ENCODE measurements at places on chromosomes 4 and X.

DNA sequence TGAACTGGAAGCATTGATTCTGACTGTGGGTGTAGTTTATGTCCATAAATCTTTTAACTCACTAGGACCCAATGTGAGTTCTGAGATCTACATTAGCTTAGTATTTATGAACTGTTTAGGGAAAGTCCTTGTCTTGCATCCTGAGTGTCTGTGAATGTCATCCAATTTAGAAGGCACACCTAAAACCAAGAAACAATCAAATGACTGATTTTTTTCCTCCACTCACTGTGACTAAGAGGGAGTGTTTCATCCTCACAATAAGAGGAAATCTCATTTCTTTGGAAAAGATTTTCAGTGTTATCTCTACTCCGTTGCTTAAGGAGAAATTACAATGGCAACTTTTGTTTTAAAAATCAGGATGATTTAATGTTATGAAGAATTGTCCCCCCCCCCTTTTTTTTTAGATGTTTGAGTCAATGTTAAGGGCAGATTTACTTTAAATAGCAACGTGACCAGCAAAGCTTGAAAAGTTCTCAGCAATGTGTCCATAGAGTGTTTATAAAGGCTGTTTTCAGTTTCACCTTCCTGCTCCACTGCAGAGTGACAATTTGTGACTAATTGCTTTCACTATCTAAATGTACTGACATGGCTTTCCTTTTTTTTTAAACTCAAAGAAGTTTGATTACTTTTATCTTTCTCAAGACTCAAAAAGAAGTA is 173.0 kb downstream of the SPCS3 start:
- DNase-seq = no peak

- DNase-seq = no peak
Measured at GRCh38 chrX:10325611-10326010, 168.8 kb downstream of the CLCN4 start.

DNA sequence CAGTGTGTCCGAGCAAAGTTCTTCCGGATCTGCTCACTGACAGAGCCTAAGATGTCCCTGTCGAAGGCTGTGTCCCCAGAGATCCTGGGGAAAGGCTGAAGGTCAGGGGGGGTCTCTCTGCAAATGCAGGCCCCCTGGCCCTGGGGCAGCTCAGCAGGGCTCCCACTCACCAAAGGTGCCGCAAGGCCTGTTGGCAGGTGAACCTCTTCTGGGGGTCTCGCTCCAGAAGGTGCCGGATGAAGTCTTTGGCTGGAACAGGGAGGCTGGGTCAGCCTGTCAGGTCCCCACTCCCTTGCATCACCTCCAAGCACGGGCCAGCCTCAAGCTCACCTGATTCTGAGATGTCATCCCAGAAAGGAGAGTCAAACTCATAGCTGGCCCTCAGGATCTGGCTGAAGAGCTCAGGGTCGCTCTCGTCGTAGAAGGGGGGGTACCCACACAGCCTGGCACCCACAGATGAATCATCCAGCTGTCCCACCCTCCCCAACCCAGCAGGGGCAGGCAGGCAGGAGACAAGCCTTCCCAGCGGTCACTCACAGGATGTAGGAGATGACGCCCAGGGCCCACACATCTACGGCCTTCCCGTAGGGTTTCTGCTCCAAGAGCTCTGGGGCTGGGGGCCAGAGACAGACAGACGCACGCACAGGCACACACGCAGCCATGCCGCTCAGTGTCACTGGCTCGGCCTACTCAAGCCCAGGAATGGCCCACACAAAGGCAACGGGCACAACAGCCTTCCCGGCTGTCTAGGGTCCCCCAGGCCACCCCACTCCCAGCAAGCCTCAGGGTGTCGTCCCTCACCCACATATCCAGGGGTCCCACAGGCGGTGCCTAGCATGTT is 2.6 kb downstream of the PNCK start:
- no peak for DNase-seq

GRCh38 chr4:20418861-20419451 is 167.3 kb downstream of the SLIT2 start:
- DNase-seq = peak; percentile 87

- no peak for DNase-seq
Measured at GRCh38 chr4:13888112-13888511, 260.6 kb upstream of the BOD1L1 start.

DNA sequence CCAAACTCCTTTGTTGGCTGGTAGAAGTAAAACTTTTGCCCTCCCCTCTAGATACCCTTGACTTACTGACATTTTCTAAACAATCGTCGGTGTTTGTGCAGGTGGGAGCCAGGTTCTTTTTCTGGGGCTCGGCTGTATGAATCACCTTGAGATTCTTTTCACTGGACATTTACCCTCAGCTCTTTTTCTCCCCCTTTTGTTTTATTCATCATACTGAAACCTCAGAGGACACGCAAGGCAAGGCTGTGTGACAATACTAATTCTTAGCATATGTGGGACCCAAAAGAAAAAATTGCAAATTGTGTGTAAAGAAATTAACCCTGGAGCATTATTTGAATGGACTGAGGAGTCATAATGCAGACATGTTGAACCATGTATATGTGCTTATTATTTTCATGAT is 194.0 kb downstream of the PCDH19 start:
- no peak for DNase-seq

- DNase-seq = no peak
Measured at GRCh38 chr4:168651374-168651773, 154.5 kb downstream of the PALLD start.

- DNase-seq = peak; percentile 95
Measured at GRCh38 chr4:99723612-99724011, 66.0 kb upstream of the C4orf54 start.

- peak; percentile 12 for DNase-seq
Measured at GRCh38 chrX:119145241-119145653, 17.6 kb upstream of the KIAA1210 start.

GRCh38 chr4:48891028-48891619 is 15.4 kb downstream of the OCIAD2 start:
- no peak for DNase-seq

- no peak for DNase-seq
Measured at GRCh38 chr4:187612301-187612700, 383.3 kb upstream of the ZFP42 start.

GRCh38 chr4:96755569-96756484 is 915.9 kb downstream of the PDHA2 start:
- DNase-seq = no peak

- DNase-seq = peak; percentile 6
Measured at GRCh38 chrX:39477762-39478120, 620.0 kb downstream of the BCOR start.

DNA sequence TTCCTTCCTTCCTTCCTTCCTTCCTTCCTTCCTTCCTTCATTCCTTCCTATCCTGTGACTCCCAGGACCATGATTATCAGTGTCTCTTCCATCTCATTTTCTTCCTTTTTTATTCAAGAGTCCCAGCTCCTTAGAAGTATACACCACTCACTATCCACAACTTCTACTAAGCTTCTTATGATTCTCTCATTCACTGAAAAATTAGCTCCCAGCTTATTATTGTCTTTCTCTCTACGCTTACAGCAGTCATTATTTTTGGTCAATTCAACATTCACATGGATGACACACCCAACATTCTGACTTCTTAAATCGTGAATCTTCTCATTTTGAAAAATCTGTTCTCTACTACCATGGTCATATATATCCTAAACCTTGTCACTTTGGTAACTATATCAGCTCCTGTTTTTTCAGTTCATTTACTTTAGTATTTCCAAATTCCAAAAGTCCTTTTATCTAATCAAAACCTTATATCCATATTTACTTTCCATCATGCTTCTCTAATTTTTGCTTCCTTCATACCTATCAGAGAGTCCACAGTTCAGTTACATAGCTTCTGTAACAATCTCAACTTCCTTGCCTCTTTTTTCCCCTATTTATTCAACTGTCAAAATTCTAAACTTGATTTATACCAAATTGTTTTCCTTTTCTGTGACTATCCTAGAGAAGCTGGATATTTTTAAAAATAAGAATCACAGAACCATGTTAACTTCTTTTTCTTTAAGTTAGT is 677.5 kb downstream of the RAPGEF2 start:
- no peak for DNase-seq

GRCh38 chr4:44984083-44984482 is 257.7 kb upstream of the GNPDA2 start:
- no peak for DNase-seq

DNA sequence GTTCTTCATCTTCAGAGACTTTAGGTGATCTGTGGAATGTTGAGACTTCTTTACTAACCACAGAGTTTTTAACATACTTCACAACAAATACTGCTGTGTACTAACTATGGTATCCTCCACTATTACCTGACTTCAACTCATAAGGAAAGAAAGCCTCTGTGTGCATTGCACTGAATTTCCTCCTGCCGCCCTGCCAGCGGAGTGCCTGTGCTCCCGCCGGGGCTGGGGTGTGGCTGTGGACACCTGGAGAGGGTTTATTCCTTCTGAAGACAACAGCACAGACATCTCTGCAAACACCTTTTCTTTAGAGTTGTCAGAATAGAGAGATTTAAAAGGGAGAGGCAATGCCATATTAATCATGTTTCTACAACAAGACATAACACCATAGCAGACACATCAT is 63.3 kb downstream of the FAT1 start:
- no peak for DNase-seq

GRCh38 chrX:14694611-14695010 is 165.3 kb downstream of the GLRA2 start:
- no peak for DNase-seq

DNA sequence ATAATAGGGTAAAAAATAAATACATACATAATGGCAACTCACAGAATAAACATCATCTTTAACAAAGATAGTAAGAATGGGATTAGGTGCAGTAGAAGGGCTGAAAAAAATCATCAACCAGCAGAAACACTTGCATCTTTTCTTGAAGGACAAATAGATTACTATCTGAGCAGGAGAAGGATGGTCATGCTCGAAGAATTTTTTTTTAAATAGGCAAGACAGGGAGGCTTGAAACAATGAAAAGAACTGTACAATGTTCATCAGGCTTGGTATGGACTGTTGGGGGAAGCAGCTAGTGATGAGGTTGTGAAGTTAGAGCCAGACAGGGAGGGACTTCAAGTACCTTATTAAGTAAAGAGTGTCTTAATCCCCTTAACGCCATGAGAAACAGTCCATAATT is 167.4 kb upstream of the LDB2 start:
- no peak for DNase-seq

Data from hematopoietic multipotent progenitor cell treated with erythropoietin and hydrocortisone succinate and interleukin-3 and kit ligand, for 6 days (in vitro differentiated cells).